ENCODE measurements at places on chromosomes 6 and 20. TPM values are rescaled to one million over a fixed set of nuclear protein-coding genes. Genes with fewer than 3 reads are reported as not detected.

Gene FRS3
- 1.00 TPM for total RNA-seq

Gene PROKR2
- total RNA-seq = not detected

Gene ZFP57
- not detected for total RNA-seq

Gene GLP1R
- total RNA-seq = not detected

Gene PGBD1
- total RNA-seq = 5.7 TPM

Gene NKX2-2
- not detected for total RNA-seq

Gene SNRPB
- 324 TPM for total RNA-seq

Gene EFCAB8
- 1.1 TPM for total RNA-seq

Gene SLC17A9
- total RNA-seq = 5.3 TPM

Gene SEL1L2
- not detected for total RNA-seq

Gene MAP7
- 1.1 TPM for total RNA-seq

Gene PLCG1
- 92.2 TPM for total RNA-seq

Gene SLC13A3
- total RNA-seq = 2.0 TPM

Gene RAET1E
- not detected for total RNA-seq

Gene PAX1
- total RNA-seq = not detected

Gene ZC3H12D
- not detected for total RNA-seq

Gene SFTA2
- not detected for total RNA-seq

Gene NR2E1
- under 0.01 TPM for total RNA-seq

Gene HLA-DOB
- 0.34 TPM for total RNA-seq

Gene ECT2L
- total RNA-seq = not detected

Gene CDH22
- total RNA-seq = not detected

Gene PHF3
- 54.8 TPM for total RNA-seq

Gene COL20A1
- 0.34 TPM for total RNA-seq

Gene RHAG
- not detected for total RNA-seq

Gene ZBTB46
- 1.00 TPM for total RNA-seq

Gene TTK
- 16.9 TPM for total RNA-seq

Gene CLVS2
- under 0.01 TPM for total RNA-seq

Gene SLC22A16
- total RNA-seq = not detected

Gene CYP39A1
- 5.7 TPM for total RNA-seq

Gene DUSP22
- total RNA-seq = 31.8 TPM

Gene LRRC1
- total RNA-seq = 7.6 TPM

Gene C20orf202
- total RNA-seq = under 0.01 TPM

Data from melanocyte of skin (primary cell).